Activated T-helper 1 cell treated with Interleukin-2 at 50 U/mL for 16 hours (primary cell): ENCODE measurements at places on chromosomes 4 and X.

GRCh38 chr4:29559286-29559685, 1160.9 kb upstream of the PCDH7 start:
- no peak for DNase-seq

- no peak for DNase-seq
Measured at GRCh38 chr4:72387959-72388358, 181.1 kb downstream of the ADAMTS3 start.

DNA sequence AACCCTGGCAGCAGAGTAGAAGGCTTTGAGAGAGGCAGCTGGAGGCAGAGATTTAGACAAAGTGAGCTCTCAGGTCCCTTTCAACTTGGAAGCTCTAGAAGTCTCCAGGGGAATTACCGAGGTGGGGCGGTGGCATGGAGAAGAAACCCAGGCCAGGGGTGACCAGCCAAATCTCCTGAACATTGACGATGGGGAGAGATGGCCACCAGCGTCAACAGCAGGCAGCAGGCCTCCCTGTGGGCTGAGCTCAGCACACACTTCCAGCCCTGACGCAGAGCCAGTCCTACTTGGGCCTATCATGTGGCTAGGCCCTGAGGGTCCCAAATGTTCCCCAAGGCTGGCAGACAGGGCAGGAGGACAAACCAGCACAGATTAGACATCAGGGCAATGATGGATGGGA, 187.8 kb downstream of the BCOR start:
- DNase-seq: no peak

GRCh38 chr4:139668658-139669201, 3.1 kb downstream of the MGST2 start:
- DNase-seq: no peak

DNA sequence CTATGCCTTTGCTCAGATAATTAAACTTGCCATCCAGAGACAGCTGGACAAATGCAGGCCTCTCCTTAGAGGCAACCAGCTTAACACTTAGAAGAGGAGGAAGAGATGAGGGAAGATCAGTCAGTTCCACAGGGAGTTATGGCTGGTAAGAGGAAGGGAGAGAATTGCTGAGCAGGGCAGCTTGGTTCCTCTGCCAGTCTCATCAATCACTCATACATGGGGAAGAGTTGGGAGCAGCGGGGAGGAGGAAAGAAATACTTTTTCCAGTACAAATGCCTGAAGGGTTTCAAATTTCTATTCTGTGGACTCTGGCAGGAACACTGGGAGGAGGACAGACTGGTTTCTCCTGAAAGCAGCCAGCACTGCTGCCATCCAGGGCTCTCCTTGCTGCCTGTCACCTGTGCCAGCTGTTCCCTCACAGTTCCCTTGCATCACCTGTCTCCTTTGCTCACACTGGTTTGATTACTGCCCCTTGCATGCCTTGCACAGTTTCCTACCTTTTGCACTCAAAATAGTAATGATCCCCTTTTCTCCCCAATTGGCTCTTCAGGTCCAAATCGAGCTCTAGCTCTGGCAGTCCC, 59.5 kb downstream of the PGRMC2 start:
- DNase-seq: no peak

DNA sequence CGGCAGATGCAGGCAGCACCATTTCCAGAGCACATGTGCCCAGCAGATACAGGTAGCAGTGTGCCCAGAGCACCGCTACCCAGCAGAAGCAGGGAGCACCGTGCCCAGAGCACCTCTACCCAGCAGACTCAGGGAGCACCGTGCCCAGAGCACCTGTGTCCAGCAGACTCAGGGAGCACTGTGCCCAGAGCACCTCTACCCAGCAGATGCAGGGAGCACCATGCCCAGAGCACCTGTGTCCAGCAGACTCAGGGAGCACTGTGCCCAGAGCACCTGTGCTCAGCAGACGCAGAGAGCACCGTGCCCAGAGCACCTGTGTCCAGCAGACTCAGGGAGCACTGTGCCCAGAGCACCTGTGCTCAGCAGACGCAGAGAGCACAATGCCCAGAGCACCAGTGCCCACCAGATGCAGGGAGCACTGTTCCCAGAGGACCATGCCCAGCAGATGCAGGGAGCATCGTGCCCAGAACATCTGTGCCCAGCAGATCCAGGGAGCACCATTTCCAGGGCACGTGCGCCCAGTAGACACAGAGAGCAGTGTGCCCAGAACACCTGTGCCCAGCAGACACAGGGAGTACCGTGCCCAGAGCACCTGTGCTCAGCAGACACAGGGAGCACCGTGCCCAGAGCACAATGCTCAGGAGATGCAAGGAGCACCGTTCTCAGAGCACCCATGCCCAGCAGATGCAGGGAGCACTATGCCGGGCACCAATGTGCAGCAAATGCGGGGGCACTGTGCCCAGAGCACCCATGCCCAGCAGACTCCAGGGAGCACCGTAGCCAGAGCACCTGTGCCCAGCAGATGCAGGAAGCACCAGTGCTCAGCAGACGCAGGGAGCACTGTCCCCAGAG, 236.4 kb downstream of the DHRSX start:
- no peak for DNase-seq

DNA sequence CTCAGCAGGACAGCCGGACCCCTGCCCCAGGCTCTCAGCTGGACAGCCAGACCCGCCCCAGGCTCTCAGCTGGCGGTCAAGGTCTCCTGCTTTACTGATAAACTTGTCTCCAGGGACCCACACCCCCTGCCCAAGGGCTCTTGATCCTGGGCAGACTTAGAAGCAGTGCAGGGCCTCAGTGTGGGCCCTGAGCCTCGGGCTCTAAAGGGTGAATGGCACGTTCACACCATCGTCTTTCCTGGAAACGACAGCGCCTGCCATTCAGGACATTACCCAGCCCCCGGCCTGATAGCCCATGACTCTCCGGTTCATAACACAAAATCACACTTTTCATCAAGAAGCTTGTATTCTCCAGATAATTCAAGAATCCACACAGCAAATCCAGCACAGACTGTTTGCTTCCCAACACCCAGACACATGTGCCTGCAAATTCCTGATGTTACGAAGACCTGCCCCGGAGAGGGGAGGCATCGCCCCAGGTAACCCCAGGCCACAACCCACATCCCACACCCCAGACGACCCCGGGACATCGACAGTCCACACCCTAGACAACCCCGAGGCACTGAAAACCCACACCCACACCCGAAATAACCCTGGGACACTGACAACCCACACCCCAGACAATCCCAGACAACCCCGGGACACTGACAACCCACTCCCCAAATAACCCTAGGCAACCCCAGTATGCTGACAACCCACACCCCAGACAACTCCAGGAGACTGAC, 136.8 kb downstream of the FAM53A start:
- DNase-seq: no peak

GRCh38 chr4:123244137-123244536, 152.5 kb upstream of the SPRY1 start:
- no peak for DNase-seq

DNA sequence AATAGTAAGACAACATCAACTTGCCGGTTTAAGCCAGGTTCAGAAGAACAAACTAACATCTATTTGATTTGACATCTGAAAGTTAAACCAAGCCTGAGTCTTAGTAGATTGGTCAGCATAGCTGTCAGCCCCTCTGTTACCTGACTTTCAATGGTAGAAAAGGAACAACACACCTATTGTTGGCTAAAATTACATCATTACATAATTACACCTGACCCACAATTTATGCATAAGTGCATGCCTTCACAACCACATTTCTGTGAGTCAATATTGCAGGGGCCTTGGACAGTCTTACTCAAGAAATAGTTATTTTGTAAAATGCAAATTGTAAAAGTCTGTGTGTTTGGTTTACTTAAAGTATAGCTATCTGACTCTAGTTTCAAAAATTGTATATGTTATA, 36.2 kb downstream of the EGFL6 start:
- no peak for DNase-seq

DNA sequence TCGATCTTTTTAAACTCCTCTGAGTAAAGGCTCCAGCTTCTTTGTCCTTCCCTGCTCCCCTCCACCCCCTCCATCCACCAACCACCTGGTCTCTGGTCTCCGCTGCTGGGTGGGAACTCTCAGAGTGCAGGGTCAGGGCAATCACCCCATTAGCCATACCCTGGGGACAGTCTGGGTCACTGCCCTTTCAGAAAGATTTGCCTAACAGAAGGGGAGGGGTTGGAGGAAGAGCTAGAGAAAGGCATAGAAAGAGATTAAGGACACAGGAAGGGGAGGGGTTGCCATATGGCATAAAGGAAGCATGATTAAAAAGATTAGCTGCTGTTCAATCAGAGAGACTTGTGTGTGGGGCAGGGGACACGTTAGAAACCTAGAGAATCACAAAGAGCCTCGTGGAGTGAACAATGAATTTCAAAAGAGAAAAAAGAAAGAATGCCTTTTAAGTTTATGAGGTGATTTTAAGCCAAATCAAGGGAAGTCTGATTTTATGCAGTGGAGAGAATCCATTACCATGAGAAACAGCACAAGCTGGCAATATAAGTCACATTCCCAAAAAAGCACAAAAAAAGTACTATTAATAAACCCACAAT, 115.5 kb upstream of the ACSL4 start:
- no peak for DNase-seq

DNA sequence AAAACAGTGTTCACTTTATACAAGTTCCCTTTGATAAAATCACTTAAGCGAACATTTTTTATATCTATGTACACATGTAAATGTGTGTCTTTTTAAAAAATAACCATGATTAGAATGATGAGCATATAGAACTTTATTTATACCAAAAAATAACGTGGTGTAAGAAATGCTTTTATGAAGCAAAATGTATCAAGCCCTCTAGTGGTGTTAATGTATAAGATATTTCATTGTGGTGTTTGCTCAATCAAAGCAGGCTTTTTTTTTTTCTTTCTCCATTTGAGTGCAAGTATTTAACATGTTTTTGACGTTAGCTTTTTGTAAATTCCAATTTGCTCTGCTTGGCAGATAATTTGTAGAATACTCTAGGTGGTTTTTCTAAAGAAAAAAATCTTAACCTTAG, 2092.4 kb upstream of the TENM3 start:
- DNase-seq: no peak

- DNase-seq: no peak
Measured at GRCh38 chr4:72449705-72450104, 119.3 kb downstream of the ADAMTS3 start.

DNA sequence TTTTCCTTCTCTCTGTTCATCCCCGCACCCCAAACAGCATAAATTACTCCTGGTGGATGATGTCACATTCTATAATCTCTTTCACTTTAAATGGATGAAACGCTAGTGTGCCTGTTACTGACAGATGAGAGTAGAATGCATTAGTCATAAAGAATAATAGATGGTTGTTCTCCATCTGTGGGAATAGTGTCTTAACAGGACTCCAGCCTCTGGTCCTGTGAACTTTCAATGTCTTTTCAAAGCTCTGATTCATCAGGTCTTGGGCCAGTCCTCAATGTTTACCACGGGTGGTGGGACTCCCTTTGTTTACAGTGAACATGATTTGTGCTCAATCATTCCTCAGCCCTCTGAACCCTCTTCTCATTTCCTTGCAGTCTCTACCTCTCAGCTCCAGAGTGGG, 182.6 kb downstream of the GABRB1 start:
- no peak for DNase-seq

- DNase-seq: no peak
Measured at GRCh38 chr4:52665592-52665991, 6.5 kb upstream of the USP46 start.

GRCh38 chr4:74038086-74038424, 434 bp downstream of the CXCL3 start:
- DNase-seq: no peak

- no peak for DNase-seq
Measured at GRCh38 chr4:90078440-90078839, 48.8 kb upstream of the CCSER1 start.

GRCh38 chr4:87188932-87189331, 31.5 kb downstream of the KLHL8 start:
- no peak for DNase-seq

DNA sequence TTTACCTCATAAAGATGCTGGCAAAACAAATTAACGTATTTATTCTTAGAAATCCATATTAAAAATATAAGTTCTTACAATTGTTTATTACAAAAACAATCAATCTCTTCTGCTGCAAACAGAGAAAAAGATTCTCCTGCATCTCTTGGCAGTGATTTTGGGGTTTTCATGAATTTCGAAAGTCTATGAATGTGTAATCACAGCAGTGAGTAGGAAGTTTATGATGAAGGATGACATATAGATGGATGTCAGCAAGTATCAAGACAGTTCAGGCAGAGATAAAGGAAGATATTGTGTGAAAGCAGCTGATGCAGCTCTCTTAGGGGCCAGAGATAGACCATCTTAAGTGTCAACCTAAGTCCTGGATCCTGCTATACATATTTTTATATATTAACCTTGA, 196.9 kb upstream of the BANK1 start:
- no peak for DNase-seq

DNA sequence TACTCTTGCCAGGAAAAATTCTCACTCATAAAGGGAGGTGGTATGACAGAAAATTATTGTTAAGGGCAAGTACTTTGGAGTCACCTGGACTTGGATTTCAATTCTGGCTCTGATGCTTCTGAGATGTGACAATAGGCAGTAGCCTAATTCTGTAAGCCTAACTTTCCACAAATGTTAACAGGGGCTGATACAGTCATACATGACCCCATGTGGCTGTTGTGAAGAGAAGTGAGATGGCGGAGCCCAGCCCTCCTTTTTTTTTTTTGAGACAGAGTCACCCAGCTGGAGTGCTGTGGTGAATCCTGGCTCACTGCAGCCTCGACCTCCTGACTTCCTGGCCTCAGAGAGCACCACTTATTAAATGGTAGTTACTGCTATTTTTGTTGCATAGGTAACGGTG, 54.4 kb upstream of the IRF2 start:
- no peak for DNase-seq

DNA sequence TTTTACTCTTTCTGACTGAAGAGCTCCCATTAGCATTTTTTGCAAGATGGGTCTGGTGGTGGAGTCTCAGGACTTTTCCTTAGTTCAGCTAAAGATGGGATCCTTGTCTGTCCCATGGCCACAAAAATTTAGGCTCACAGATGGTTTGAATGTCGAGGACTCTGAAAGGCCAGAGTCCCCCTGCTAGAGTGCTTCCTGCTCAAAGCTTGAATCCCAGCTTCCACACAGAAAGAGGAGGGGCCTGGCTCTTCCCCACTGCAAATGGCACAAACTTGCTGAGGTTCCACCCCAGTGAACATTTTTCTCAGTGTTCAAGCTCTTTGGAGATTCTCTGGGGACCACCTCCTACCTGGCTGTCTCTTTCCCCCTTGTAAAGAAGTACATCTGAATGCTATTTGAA, 64.7 kb upstream of the UGT2B15 start:
- no peak for DNase-seq

DNA sequence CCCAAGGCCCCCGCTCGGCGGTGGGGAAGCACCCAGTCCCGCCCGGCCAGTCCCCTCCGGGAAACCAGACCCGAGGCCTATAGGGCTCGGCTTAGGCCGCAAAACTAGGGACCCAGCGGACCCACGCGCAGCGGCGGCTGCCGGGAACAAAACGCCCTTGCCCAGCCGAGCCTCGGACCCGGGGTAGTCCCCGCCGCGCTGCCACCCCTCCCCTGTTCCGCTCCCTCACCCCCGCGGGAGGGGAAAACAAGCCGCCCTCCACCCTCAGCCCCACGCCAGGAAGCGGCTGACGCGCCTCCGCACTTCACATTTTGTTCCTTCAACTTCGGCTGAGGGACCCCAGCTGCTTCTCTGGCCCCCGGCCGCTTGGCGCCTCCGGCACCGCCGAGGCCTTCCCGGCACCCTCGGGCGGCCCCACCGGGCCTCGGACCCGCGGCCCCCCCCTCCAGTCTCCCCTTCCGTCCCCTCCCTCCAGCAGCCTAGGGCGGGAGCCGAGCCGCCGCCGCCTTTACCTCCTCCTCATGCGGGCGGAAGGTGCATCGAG, 694 bp downstream of the PDS5A start:
- DNase-seq: peak; percentile 35

- no peak for DNase-seq
Measured at GRCh38 chrX:12115377-12115776, 22.9 kb upstream of the FRMPD4 start.
